ENCODE measurements at places on chromosomes 1 and 21.

GRCh38 chr1:32681509-32681908 lies 21.1 kb downstream of the SYNC start:
- DNase-seq = no peak

DNA sequence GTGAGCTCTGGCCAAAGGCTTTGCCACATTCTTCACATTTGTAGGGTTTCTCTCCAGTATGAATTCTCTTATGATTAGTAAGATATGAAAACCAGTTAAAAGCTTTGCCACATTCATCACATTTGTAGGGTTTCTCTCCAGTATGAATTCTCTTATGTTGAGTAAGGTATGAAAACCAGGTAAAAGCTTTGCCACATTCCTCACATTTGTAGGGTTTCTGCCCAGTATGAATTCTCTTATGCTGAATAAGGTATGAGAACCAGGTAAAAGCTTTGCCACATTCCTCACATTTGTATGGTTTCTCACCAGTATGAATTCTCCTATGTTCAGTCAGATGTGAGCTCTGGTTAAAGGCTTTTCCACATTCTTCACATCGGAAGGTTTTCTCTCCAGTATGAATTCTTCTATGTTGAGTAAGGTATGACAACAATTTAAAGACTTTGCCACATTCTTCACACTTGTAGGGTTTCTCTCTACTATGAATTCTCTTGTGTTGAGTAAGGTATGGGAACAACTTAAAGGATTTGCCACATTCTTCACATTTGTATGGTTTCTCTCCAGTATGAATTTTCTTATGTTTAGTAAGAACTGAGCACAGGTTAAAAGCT lies 20.7 kb downstream of the ZNF695 start:
- no peak for DNase-seq

GRCh38 chr1:100530880-100531487 lies 7.0 kb upstream of the GPR88 start:
- no peak for DNase-seq

- DNase-seq = no peak
Measured at GRCh38 chr1:165543532-165544438, at the start of gene LRRC52. TSS of gene LRRC52 (plus strand) at chr1:165544000. CDS start at chr1:165544297, 297 bp downstream.

- DNase-seq = no peak
Measured at GRCh38 chr1:48200166-48200900, 22.2 kb upstream of the SLC5A9 start.

DNA sequence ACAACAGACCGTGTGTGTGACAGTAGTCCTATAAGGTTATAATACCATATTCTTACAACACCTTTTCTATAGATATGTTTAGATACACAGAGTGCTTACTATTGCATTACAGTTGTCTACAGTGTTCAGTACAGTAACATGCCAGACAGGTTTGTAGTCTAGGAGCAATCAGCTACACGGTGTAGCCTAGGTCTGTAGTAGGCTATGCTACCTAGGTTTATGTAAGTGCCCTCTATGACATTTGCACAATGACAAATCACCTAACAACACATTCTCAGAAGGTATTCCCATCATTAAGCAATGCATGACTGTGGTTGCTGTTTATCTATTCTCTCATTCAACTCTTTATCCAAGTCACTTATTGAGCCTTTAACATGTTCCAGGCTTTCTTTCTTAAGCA lies 1.8 kb upstream of the WLS start:
- DNase-seq = no peak

DNA sequence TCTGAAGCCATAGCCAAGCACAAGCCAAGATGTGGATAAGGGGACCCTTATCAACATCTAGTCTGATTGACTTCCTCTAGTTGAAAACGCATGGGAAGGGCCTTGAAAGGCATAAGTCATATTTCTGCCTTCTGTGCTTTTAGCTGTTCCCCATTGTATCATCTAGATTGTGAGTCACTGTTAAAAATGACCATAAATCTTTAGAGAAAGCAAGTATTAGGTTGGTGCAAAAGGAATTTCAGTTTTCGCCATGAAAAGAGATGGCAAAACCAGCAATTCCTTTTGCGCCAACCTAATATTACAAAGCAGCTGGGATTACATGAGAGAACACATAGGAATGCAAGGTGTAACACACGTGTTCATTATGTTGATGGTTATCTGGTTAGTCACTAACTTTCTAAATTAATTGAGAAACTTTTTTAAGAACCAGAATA lies 63.6 kb downstream of the CLIC6 start:
- no peak for DNase-seq

DNA sequence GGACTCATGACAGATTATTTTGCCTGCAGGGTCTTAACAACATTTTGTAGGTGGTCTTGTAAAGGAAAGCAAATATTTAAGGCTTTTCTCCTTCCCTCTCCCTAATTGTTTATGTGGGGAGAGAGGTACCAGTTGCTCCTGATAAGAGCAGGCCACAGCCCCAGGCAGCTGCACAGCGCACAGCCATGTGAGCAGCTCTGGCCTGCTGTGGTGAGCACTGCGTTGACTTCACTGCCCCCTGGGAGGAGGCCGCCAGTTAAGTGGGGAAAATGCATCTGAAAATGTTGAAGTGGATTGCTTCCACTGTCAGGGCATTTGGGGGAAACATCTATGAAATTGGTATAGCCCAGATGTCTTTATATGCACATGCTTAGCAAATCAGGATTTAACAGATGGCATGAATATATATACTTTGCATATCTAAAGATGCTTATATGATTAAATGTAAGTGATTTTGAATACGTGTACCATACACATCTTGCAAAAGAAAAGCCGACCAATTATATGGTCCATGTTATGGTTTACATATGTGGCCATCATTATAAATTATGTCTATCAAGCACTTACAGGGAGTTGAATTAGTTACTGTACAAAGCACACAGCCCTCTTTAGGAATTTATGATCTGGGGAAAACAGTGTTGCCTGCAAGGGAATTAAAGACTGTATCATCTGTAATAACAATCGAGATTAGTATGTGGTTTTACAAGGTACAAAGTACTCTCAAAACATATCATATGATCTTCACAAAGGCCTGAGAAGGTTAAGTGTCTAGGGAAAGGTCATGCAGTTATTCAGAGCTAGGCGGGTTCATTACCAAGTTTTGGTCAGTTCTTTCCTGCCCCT lies 132.1 kb downstream of the RHOU start:
- no peak for DNase-seq

DNA sequence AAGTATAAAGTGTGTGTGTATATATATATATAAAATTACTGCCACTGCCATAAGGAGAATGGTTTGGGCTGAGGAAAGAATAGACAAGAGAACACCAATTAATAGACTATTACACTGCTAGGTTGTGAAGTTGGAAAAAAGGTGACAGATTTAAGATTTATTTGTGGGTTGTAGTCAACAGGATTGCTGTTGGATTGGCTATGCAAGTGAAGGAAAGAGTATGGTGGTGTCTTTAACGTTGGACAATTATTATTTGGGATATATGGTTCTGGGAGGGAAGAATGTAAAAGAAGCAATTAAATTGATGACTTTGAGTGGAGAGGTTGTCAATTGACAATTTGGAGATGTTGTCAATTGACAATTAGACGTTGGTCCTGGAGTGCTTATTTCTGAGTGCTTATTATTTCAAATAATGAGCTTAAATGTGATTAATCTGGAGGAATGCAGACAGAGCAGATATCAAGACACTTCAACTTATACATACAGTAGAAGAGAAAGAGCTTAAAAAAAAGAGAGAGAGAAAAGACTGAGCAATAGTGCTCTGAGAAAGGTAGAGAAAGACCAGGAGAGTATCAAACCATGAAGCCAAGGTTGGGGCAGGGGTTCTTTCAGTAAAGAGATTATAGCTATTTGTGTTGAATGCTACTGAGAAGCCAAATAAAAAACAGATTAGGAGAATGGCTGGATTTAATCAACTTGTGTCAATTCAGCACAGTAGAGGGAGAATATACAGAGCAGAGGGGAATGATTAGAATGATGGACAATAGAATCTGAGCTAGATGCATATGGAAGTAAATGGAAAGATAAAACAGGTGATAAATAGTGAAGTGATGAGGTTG lies 9.7 kb downstream of the PTGS2 start:
- DNase-seq = no peak

- no peak for DNase-seq
Measured at GRCh38 chr1:54815086-54815876, 14.2 kb upstream of the TTC22 start.

- no peak for DNase-seq
Measured at GRCh38 chr1:92519043-92519442, 32.3 kb upstream of the GFI1 start.

DNA sequence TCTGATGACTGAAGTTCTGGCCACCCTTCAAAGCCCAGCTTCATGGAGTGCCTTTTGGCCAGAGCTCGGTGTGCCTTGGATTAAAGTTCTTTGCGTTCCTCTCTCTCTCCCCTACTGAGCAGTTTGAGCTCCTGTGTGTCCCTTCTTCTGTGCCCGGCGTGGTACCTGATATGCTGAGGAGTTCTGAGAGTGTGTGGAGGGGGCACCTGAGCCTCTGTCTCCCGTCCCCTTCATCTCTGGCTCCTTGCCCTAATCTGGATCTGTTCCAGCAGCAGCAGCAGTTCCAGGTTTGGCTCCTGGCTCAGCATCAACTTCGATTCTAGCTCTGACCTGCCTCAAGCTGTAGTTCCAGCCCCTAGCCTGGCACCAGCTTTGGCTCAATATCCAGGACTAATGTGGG lies 25.1 kb upstream of the MYCL start:
- no peak for DNase-seq

DNA sequence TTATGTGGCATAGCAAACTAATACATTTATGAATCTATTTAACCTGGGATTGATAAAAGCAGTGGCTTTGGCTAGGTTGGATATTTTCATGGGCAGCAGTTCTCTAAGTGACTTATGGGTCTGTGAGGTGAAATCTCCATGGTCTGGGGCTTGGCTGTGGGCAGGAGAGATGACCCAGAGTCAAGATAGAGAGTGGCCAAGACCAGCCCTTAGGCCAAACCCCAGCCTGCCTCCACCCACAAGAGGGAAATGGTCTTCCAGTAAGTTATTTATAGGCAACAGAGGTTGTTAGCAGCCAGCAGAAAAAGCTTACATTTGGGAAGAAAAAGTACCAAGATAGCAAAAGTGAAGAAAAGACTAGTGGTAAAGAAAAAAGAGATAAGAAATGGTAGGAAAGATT lies 61.4 kb downstream of the SLC35F3 start:
- DNase-seq = no peak

DNA sequence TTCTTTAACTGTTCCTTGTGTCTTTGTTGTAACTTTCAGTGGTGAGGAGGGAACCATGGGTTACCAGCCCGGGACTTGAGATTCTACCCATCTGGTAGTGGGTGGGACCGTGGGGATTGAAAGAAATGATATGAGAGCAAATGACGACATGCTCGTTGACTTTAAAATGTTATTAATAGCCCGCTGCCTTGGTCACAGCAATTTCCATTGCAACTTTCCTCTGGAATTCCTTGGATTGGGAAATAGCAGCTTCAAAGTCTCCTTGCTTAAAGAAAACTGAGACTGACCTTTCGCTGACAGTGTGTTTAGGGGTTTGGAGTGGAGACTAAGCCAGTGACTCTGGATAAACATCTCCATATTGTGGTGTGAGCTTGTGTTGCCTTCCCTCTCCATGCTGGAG lies 44.2 kb upstream of the MARK1 start:
- DNase-seq = no peak

DNA sequence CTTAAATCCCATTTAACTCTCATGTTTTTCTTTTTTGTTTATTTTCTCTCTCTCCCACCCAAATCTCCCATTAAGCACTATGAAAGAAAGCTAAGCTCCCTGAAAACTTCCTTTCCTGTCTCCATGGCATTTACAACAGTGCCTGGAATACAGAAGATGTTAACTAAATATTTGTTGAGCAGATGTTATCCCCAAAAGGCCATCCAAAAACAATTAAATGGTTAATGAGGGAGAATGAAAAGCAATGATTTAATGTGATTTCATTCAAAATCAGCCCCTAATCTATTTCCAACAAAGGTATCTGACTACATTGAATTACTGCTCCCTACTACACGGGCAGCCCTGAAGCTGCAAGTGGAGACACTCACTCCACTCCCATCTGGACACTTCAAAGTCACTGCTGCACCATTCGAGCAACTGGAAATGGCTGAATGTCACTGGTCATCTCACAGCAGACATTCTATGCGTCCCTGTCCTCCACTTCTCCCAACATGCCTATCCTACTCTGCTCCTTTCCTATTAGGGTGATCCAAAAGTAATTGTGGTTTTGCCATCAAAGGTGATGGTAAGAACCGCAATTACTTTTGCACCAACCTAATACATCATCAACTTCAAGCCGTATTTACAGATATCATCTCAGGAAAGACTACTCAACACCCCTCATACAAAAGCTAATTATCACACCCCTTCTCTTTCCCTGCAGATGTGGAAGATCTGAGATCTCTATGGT lies 7.5 kb downstream of the TP53BP2 start:
- DNase-seq = no peak

- DNase-seq = no peak
Measured at GRCh38 chr1:172885411-172885810, 165.3 kb downstream of the TNFSF18 start.

DNA sequence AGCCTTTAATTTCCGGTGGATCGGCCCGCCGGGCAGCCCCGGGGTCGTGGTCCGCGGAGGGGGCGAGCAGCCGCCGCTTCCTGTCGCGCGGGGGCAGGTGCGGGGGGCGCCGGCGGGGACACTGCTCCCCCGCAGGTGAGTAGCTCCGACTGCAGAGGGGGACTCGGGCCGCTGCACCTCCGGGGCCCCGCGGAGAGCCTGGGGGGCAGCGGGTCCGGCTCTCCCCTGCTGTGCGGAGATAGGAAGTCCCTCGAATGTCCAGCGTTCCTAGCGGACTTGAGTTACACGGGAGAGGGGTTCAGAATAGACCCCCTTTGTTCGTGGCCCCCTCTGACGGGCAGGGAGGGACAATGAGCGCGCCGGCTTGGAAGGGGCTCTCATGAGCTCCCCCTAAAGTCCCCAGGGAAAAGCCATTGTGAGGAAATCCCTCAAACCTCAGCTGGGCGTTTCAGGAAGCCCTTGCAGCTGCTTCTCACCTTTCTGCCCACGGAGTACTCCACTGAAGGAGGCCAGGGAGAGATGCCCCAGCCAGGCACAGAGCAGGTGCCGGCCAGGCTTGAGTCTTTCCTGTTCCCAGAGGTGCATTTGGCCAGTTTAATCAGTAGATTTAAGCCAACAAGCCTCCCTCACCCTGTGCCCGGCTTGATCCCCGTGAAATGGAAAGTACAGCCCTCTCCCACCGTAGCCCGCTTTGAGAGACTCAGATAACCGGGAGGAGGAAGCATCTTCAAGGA lies 925 bp downstream of the PDE9A start:
- DNase-seq = no peak

GRCh38 chr1:60133848-60134247 lies 60.3 kb upstream of the C1orf87 start:
- no peak for DNase-seq

DNA sequence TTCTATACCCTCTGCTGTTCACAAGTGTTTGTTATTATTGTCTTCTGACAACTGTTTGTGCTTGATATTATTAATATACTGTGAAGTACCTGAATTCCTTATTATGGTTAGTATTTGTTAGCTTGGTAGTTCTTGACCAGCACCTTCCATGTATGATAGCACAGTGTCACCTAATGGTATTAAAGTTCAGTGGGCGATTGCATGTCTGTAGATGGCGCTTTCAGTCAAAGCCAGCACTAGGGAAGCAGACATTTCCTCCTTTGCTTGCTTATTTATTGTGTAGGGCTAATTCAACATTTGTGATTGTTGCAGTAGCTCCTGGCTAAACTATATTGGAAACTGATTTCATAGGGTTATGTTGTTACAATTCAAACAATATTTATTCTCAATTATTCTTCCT lies 218.0 kb downstream of the ZP4 start:
- DNase-seq = no peak

- DNase-seq = no peak
Measured at GRCh38 chr21:39581414-39581813, 31.3 kb upstream of the B3GALT5 start.

GRCh38 chr1:149885339-149886120 lies 13.8 kb upstream of the BOLA1 start:
- DNase-seq = peak; percentile 93

All from NCI-H187 treated with DMSO at 0.1 percent for 48 hours (cell line).